ENCODE measurements at places on chromosomes 1 and 21.

GRCh38 chr1:162139211-162139610 lies 69.7 kb downstream of the NOS1AP start:
- DNase-seq = no peak

DNA sequence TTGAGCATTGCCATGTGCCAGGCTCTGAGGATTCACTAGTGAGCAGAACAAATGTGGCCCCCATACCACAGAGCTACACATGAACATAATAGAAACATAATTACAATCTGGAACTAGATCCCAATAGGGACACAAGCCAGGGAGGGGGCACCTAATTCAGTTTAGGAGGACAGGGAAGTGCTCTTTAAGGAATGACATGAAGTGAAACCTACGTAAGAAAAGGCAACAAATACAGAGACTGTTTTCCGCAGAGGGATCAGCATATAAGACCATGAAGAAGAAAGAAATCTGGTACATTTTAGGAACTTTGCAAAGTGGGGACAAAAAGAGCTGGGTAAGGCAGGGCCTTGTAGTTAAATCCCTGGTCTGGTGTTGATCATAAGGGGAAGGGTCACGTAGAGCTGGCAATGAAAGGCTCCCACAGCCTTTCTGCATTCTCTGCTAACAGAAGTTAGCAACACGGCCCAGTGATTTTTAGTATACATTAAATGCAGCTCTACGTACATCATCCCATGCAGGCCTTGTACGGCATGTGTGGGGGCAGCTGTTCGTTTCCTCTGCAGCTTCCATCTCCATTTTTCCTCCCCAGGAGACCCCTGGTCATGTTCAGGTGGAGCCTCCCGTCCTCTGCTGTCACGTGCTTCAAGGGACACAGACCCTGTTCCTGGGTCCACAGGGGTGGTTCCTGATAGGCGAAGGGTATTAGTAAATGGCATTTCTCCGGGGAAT lies 26.8 kb upstream of the SLC30A1 start:
- no peak for DNase-seq

DNA sequence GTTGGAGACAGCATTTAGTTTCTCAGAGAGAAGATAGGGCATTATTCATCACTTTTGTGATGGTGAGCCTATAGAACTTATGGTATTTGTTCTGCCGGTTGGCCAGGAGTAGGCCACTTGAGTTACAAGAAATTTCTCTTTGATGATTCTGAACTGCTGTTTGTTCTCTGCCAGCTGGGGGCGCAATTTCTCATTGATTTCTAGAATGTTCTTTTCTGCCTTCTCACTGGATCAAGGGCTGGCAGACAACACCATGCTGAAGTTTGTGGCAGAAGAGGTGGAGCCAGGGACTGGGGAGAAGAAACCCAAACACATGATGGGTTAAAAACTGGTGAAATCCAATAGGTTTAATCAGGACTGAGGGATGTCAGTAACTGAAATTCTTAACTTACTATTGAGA lies 360.6 kb downstream of the FAM72C start:
- DNase-seq = no peak

DNA sequence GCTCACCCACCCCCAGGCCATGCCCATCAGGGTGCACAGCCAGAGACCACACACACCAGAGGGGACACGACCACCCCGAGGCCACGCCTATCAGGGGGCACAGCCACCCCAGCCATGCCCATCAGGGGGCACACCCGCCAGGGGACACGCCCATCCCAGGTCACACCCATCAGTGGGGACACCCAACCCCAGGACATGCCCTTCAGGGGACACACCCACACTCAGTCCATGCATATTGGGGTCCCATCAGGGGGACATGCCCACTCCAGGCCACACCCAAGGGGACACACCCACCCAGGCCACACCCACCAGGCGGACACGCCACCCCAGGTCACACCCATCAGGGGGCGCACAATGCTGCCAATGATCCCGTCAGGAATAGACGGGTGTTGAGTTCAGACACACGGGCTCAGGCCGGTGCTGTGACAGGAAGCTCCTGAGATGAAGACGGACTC lies 20.7 kb downstream of the MCM3AP start:
- DNase-seq = no peak

DNA sequence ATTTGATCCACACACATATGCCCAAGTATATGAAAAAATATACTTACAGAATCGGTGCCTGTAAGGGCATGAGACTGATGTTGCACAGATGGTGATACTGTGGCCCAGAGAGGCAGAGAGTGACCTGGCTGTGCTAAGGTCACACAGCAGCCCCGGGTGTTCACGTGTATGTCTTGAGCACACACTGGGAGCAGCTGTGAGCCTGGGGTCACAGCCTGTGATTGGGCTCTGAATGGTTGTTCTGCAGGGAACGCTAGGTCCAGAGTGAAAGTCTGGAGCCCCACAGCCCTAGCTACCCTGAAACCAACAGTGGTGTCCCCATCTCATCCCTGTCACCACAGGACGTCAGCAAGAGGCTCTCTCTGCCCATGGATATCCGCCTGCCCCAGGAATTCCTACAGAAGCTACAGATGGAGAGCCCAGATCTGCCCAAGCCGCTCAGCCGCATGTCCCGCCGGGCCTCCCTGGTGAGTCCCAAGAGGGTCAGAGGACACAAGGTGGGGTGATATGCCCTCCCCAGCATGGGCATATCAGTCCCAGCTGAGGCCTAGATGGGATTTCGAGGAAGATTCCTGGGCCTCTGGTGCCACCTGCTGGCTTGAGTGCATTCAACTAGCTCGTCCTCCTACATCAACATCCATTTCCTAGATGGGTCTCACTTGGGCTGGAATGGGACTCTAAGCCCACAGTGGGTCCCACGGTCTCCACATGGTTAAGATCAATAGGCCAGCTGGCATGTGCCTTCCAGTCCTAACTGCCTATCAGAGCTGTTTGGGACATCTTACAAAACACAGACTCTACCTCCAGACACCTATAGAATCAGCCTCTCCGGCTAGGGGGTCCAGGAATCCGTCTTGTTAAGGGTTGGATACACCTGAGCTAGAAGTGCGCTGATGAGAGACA lies 19.7 kb downstream of the CDK18 start:
- peak; percentile 79 for DNase-seq

DNA sequence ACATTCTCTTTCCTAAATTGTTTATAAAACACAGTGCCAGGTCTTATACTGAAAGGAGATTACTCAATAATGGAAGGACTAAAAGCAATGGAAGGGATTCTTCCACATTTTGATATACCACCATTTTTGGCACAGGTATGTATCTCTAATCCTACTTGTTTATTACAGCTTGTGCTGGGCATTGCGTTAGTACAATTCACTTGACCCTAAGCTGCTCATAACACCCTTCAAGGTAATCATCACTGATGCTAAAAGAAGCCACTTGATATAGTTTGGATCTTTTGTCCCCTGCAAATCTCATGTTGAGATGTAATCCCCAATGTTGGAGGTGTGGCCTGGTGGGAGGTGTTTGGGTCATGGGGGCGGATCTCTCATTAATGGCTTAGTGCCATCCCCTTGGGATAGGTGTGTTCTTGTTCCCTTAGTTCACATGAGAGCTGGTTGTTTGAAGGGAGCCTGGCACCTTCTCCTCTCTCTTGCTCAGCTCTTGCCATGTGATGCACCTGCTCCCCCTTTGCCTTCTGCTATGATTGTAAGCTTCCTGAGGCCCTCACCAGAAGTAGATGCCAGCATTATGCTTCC lies 71.1 kb downstream of the NIBAN1 start:
- DNase-seq = no peak

GRCh38 chr1:69455718-69456117 lies 112.0 kb upstream of the LRRC7 start:
- no peak for DNase-seq

- DNase-seq = no peak
These were observed 38.6 kb downstream of the NSL1 start for GRCh38 chr1:212752934-212753497.

- DNase-seq = no peak
These were observed 42.2 kb downstream of the SLC37A1 start for GRCh38 chr21:42555756-42556438.

DNA sequence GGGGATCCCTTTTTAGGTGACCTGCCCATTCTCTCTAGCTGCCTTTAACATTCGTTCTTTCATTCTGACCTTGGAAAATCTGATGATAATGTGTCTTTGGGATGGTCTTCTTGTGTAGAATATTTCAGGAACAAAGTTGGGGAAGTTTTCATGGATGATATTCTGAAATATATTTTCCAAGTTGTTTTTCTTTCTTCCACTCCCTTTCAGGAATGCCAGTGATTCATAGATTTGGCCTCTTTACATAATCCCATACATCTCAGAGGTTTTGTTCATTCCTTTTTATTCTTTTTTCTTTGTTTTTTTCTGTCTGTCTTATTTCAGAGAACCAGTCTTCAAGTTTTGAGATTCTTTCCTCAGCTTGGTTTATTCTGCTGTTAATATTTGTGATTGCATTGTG lies 13.9 kb upstream of the SCMH1 start:
- DNase-seq = no peak

- DNase-seq = no peak
These were observed 7.5 kb downstream of the KCNA10 start for GRCh38 chr1:110511436-110511835.

DNA sequence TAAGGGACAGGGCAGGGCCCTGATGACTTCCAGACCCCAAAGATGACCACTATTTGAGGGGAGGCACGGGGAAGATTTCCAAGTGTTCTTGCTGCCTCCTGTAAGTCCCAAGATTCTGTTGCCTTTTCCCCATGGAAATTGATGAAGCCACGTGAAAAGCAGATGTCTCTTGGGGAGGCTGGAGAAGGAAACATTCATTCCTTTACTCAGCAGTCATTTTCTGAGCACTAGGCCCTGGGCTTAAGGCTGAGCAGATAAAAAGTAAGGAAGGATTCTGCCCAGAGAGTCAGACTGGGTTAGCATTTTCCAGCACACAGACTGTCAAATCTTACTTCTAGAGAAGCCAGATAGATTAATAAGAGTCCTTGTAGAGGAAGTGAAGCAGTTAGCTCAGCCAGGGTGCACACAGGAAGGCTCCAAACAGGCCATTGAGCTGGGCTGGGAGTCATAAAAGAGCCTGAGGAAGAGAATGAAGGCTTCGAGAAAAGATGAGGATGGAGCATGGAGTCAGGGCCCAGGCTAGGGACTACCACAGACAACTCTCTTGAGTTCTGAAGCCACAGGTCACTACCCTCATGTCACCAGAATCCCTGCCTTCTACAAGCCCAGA lies 10.1 kb downstream of the EXTL1 start:
- DNase-seq = no peak

GRCh38 chr1:192516776-192517297 lies 58.7 kb upstream of the RGS1 start:
- DNase-seq = no peak

DNA sequence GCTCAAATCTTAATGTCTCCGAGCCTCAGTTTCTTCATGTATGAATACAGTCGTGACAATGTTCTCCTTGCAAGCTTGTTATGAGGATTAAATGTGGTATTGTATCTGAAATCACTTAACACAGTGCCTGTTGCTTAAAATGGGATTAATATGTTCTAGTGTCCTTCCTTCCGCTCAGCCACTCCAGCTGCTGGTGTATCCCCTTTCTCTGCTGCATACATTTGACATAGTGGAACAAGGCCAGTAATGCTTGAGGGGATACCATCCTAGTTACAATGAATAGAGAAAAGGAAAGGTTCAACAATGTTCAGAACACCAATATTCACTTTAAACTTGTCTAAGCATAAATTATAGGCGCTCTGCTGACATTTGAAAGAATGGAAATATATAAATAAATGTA lies 64.0 kb downstream of the PROX1 start:
- DNase-seq = no peak

- DNase-seq = no peak
These were observed 36.3 kb downstream of the LRP8 start for GRCh38 chr1:53291574-53291973.

DNA sequence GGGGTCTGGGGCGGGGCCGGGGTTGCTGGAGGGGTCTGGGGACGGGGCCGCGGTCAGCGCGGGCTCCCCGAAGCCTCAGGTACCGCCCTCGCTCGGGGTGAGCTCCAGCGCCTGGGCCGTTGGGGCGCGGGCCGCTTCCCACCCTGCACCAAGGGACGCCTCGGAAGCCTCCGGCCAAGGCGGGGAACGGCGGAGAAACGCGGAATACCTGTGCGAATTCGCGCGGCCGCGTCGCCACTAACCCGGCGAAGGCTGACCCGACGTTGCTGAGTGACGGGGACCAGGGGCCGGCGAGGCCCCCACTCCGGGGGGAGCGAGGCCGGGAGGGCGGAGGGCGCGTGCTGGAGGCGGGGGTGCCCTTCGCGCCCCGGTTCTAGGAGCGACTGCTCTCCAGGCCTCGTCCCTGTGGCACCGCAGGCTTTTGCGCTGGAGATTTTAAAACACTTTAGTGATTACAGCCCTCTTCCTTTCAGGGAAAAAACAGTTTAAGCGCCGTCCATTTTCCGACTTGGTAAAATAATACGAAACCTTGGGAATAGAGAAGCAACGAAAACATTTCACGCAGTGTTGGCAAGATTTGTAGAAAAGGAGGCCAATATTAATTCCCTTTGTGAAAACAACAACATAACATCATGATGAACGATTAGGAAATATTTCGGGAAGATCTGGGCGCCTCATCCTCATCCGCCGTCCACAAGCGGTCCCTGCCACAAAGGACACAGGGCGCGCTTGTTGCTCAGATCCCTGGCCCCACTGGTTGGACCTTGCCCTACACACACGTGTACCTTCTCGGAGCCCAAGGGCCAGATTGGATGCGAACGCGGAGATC lies 971 bp upstream of the GNG4 start:
- DNase-seq = no peak

DNA sequence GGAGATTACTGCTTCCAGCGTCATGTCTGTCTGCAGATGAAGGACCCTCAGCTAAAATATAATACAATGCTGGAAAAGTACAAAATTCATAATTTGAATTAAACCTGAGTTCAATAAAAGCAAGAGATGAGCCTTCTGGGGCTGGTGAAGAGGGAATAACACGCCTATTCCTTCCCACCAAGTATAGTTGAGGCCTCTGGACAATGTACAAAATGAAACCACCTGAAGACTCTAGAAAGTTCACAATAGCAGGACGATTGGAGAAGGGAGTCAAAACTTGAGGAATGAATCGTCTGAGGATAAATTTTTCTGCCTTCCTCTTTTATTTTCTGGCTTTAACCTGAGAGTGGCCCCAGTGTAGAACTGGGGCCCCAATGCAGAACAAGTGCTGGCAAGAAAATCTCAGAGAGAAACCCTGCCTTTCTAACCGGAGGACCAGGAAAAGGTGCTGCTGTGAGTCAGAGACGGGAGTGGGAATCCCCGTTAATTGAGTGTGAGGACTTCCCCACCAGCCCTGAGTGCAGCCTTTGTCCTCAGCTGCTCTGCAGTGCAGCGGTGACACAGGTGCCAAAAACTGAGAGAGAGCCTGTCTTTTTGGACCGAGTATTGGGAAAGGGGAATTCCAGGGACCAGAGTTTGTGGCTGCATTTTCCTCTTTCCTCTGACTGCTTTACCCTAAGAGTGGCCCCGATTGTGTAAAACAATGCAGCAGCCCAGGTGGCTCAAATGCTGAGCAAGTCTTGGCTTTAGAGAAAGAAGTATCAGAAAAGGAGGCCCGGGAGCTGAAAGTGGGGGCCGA lies 264.9 kb downstream of the DYRK1A start:
- DNase-seq = no peak
